GM23248 (cell line): ENCODE measurements at places on chromosomes 4 and X. TPM values are rescaled to one million over a fixed set of nuclear protein-coding genes. Genes with fewer than 3 reads are reported as not detected.

DNA sequence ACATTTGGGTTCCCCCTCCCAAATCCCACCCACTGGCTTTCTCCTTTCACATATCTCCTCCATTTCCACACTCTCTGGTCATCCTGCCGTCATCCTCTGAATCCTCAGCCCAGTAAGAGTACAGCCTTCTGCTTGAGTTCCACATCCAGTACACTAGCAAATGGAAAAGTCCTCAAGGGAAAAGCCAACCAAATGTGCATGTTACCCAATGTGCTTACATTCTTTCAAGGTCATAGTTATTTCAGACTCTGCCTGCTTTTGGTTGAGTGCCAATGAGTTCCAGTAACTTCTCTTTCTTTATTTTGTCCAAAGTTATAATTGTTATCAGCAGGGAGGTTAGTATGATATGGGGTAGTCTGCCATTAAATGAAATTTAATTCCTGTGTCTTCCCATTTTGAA lies 78.1 kb downstream of the SRPX start:
- peak; percentile 48 for DNase-seq

Gene RBM46
- total RNA-seq, result 0.32 TPM in 1 of 2 replicates, not detected in the other

Gene HS6ST2
- not detected in 2 replicates for total RNA-seq

Gene XAGE2
- not detected in 2 replicates for total RNA-seq

Gene YY2
- 0.38 and 1.4 TPM in 2 replicates for total RNA-seq

DNA sequence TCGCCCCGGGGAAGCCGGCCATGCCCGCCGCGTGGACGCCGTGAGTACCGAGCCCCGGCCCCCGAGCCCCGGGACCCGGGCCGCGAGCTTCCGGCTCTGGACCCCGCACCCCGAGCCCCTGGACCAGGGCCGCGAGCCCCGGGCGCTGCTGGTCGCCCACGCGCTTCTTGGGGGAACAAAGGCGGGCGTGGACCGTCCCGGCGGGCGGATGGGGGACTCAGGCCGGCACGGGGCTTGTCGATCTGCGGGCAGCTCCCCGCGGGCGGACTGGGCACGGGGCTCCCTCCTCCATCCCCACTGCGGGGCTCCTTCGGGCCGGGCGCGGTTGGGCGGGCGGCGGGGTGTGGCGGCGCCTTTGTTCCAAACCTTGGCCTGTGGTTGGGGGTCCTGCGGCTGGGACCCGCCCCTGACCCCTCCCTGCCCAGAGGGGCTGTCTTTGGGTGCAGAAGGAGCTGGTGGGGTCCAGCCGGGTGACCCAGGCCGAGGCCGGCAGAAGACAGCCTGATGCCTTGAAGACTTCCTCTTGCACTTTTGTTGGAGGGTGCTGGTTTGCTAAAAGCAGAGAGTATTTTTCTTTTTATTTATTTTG lies 25.2 kb upstream of the ADD1 start:
- DNase-seq, result peak; percentile 54

GRCh38 chr4:145623831-145624230 lies 4.6 kb downstream of the MMAA start:
- peak; percentile 77 for DNase-seq

DNA sequence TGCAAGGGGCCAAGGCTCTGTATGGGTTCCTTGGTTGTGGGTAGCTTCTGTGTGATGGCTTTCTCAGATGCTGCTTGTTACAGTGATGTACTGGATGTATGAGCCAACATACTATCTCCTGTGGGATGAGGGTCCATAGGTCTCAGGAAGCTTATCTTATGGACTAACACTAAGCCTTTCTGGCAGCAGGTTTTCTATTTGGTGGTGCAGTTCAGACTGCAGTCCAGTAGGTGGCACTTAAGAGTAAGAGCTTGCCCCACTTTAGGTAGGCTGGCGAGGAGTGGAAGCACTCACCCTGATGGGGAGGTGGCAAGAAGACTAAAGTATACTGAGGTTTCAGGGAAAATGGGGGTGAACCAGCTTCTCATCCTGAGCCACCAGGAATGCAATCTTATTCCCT lies 306.7 kb upstream of the MAOA start:
- peak; percentile 44 for DNase-seq
